ENCODE measurements at places on chromosomes 7 and 10. TPM values are rescaled to one million over a fixed set of nuclear protein-coding genes. Genes with fewer than 3 reads are reported as not detected.

The MRLN gene
- not detected for total RNA-seq

The TMEM229A gene
- not detected for total RNA-seq

The TMEM213 gene
- total RNA-seq, result 1.9 TPM

The SEMA4G gene
- total RNA-seq, result 5.1 TPM

The CFAP46 gene
- 9.0 TPM for total RNA-seq

The OR2A1 gene
- 0.15 TPM for total RNA-seq

The HABP2 gene
- 0.77 TPM for total RNA-seq

The PROSER2 gene
- total RNA-seq, result 18.0 TPM

The GRM3 gene
- not detected for total RNA-seq

The EVX1 gene
- total RNA-seq, result not detected

The TWIST1 gene
- not detected for total RNA-seq

The ADO gene
- 16.3 TPM for total RNA-seq

The AGMO gene
- not detected for total RNA-seq

The NUDT1 gene
- total RNA-seq, result 10.2 TPM

The ACTR3C gene
- total RNA-seq, result 18.6 TPM

The ZNF727 gene
- total RNA-seq, result 5.4 TPM

The TMEM72 gene
- not detected for total RNA-seq

The HIF1AN gene
- 35.6 TPM for total RNA-seq

The MSS51 gene
- total RNA-seq, result 2.7 TPM

The RINT1 gene
- total RNA-seq, result 14.7 TPM

The MACC1 gene
- 24.7 TPM for total RNA-seq

The TMEM140 gene
- 39.3 TPM for total RNA-seq

The HOXA2 gene
- 1.5 TPM for total RNA-seq

The TMEM196 gene
- total RNA-seq, result not detected

The GNAT3 gene
- not detected for total RNA-seq
